ENCODE measurements at places on chromosomes 11 and 22. TPM values are rescaled to one million over a fixed set of nuclear protein-coding genes. Genes with fewer than 3 reads are reported as not detected.

The CASP1 gene
- total RNA-seq = 26.6 TPM

The SEPTIN5 gene
- total RNA-seq = 9.6 TPM

The NXPE2 gene
- under 0.01 TPM for total RNA-seq

The MUC2 gene
- total RNA-seq = not detected

The TLCD5 gene
- total RNA-seq = 9.4 TPM

The SOX10 gene
- not detected for total RNA-seq

Measured in smooth muscle cell of trachea (primary cell).